Osteoblast (primary cell): ENCODE measurements at places on chromosomes 5 and 9. TPM values are rescaled to one million over a fixed set of nuclear protein-coding genes. Genes with fewer than 3 reads are reported as not detected.

DNA sequence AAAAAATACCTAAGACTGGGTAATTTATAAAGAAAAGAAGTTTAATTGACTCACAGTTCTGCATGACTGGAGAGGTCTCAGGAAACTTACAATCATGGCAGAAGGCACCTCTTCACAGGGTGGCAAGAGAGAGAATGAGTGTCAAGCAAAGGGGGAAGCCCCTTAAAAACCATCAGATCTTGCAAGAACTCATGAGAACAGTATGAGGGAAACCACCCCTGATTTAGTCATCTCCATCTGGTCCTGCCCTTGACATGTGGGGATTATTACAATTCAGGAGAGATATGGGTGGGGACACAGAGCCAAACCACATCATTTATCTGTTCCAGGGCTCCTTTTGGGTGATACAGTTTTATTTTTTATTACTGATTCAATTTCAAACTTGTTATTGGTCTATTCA, 23.2 kb upstream of the ADAMTS16 start:
- H3K27me3 ChIP-seq, result no peaks in the 10 kb centered on the region
- no peak overlapping the region for H3K4me3 ChIP-seq
- no peaks in the 10 kb centered on the region for H3K4me1 ChIP-seq
- no peak overlapping the region for H3K27ac ChIP-seq
- no peak for DNase-seq

DNA sequence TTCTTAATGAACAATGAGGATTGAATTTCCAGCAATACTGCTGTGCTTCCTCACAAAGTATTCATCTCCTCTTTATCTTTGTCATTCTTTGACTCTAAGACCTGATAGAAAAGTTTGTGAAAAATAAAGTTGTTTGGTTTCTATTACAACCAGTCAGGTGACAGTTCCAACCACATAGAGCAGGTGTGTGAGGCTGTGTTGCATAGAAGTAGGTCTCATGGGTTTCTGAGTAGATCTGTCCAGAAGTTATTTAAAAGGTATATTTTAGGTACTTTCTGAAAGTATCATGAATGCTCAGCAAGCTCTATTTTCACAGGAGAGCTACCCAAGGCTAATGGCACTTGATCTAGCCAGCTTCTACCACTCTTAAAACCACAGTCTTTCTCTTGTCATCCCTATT, 637.0 kb downstream of the DNAH5 start:
- no peak overlapping the region for H3K27ac ChIP-seq
- H3K27me3 ChIP-seq, result no peaks in the 10 kb centered on the region
- DNase-seq, result no peak
- no peak overlapping the region for H3K4me3 ChIP-seq

- peaks cover 31% of the 10 kb centered on the region for H3K27me3 ChIP-seq
- no peaks in the 10 kb centered on the region for H3K4me1 ChIP-seq
- H3K36me3 ChIP-seq, result no peaks in the 10 kb centered on the region
- no peak overlapping the region for H3K27ac ChIP-seq
Observed at GRCh38 chr9:136644593-136645351, 17.9 kb upstream of the EGFL7 start.

DNA sequence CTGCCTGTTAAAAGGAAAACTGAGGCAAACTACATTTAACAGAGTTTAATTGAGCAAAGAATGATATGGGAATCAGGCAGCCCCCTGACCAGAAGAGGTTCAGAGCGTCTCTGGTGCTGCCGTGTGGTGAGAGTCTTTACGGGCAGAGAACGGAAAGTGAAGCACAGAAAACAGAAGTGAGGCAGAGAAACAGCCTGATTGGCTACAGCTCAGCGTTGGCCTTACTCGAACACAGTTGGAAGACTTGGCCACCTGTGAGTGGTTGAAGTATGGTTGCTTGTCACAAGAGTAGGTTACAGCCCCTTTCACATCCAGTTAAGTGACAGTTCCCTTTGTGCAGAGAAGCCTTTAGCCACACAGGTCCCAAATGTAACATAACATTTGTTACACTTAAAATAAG, 16.9 kb upstream of the FBP1 start:
- H3K27me3 ChIP-seq, result no peaks in the 10 kb centered on the region
- no peak for DNase-seq
- H3K27ac ChIP-seq, result peak overlapping the region; percentile 20
- H3K4me1 ChIP-seq, result no peaks in the 10 kb centered on the region
- H3K4me3 ChIP-seq, result peak overlapping the region; percentile 68

- DNase-seq, result no peak
- H3K4me3 ChIP-seq, result no peak overlapping the region
- H3K36me3 ChIP-seq, result no peaks in the 10 kb centered on the region
- peaks cover 10% of the 10 kb centered on the region for H3K4me1 ChIP-seq
- peaks cover 6% of the 10 kb centered on the region for H3K27me3 ChIP-seq
- H3K27ac ChIP-seq, result peak overlapping the region; percentile 29
Observed at GRCh38 chr5:9698125-9698826, 68.1 kb upstream of the TAS2R1 start.

DNA sequence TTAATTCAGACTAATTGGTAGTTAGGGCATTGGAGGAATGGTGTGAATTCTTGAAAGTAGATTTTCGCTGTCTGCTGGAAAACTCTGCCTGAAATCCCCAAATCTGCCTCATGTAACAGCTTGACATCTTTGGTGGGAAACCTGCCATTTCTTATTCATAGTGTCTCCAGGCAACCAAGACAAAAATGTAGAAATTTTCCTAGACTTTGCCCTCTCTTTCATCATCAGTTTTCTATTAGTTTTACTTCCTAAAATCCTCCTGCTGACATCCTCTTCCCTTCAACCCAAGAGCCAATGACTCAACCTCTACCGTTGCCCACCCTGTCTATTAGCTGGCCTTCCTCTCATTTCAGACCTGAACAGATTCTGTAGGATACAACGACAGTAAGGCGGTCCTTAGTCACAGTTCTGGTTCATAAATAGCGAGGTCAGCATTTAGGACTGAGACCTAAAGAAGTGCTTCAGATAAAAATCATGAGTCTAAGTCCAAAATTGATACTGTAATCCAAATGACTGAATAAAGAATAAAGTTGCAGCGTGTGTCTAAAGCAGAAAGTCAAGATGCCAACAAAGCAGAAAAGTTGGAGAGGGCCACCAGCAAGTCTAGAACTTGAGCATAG, 133.9 kb downstream of the MUSK start:
- H3K27ac ChIP-seq, result no peak overlapping the region
- peaks cover 15% of the 10 kb centered on the region for H3K4me1 ChIP-seq
- no peak overlapping the region for H3K4me3 ChIP-seq

The PDE6A gene
- under 0.01 TPM in 2 replicates for total RNA-seq

The CSF1R gene
- total RNA-seq, result 0.36 and 0.88 TPM in 2 replicates

The OCLN gene
- total RNA-seq, result 4.0 and 6.2 TPM in 2 replicates

The AGXT2 gene
- total RNA-seq, result not detected in 2 replicates
